SHP77 (cell line): ENCODE measurements at places on chromosomes 1 and 21.

DNA sequence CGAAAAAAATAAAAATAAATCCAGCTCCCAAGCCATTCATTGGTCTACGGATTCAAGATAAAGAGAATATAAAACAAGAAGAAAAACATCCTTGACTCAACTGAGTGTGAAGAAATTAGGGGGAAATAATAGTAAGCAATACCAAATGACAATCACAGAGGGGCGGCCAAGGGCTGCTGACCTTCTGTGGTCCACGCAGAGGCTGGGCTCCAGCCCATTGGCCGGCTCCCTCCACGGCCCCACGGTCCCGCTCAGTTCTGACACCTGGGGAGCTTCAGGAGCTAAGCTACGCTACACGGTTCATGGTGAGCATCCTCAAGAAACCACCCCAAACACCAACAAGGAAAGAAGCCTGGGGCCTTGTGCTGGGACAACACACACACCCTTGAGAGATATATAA lies 400 bp upstream of the KRTAP10-12 start:
- DNase-seq = no peak

GRCh38 chr1:171715813-171716251 lies 26.0 kb downstream of the VAMP4 start:
- no peak for DNase-seq

DNA sequence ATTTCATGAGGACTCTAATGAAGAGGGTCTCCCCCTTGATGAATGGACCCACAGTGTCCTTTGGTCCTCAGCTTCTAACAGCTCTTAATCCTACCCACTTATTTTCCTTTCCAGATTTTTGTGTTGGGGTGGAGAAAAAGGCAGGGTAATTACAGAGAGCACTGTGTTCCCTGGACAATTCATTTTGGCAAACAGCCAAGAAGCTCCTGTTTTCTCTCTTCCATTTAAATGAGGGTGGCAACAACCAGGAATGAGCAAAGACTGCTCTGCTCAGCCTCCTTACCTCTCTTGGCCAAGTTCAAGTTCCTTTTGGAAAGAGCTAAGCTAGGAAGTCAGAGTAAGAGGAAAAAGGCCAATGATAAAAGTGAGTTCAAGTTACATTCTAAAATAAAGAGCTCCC lies 11.9 kb downstream of the XKR8 start:
- DNase-seq = no peak

DNA sequence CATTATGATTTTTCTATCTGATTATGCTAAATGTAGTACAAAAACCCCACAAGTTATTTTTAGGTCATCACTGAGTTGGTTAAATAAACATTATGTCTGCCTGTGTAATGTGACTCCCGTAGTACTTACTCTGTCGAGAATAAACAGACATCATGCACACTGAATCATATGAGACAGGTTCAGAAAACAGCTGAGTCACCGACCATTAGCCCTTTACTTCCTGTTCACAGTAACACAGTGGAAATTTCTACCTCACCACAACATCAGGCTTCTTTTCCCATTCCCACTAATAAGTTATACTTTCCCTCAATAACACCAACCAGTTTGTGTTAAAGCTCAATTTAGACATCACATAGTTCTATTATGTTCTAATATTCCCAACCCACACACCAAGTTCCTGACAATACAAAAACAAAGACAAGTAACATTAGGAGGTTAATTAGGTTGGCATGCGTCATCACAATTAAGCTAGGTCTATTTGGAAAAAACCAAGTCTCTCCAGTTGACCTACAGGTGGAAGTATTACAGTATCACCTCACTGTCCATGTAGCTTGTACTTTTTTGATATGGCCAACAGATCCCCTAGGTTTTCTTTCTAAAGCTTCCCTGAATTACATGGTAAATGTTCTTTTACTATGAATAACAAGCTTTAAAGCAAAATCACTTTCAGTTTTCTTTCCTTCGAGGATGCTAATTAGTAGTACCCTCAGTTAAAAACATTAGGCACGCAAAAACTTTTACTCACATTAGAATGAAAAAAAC lies 154.2 kb downstream of the EIF4G3 start:
- peak; percentile 92 for DNase-seq

DNA sequence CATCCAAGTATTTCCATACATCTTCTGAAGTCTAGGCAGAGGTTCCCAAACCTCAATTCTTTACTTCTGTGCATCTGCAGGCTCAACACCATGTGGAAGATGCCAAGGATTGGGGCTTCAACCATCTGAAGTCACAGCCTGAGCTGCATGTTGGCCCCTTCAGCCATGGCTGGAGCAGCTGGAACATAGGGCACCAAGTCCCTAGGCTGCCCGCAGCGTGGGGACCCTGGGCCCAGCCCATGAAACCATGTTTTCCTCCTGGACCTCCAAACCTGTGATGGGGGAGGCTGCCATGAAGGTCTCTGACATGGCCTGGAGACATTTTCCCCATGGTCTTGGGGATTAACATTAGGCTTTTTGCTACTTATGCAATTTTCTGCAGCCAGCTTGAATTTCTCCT lies 729.8 kb downstream of the KCNT2 start:
- no peak for DNase-seq

- DNase-seq = no peak
Observed at GRCh38 chr1:11708554-11709350, 17.2 kb downstream of the DRAXIN start.

- no peak for DNase-seq
Observed at GRCh38 chr1:89112871-89113613, 12.9 kb downstream of the GBP2 start.

GRCh38 chr1:228142701-228143136 lies 2.6 kb downstream of the GUK1 start:
- no peak for DNase-seq

DNA sequence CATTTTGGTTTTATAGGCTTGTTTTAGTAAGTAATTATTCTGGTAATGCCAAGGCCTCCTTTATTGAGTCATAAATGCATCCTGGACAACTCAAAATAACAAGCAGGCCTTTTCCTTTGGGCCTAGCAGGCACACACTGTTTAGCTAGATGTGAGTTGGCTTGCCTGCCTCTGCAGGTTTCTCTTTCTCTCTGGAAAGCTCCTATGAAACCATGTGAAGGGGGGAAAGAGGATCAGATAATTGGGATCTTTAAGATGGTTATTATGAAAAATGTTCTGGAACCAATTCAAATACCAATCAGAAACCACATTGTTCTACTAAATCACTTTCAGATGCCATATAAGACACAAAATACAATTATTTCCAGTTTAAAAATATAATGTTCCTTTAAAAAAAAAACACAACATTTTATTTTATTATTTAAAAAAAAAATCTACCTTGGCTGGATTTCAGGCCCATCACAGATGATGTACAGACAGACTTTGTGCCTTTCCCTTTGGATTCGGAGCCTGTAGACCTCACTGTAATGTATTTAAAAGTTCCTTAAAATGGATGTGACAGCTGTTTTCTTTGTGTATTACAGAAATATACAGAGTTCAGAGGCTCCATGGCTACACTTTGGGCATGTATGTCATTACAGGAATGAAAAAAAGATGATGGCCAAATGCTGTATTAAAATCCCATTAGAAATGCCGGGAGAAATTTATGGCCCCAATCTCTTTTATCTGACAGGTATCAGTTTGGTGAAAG lies 80.2 kb downstream of the NTMT2 start:
- no peak for DNase-seq

DNA sequence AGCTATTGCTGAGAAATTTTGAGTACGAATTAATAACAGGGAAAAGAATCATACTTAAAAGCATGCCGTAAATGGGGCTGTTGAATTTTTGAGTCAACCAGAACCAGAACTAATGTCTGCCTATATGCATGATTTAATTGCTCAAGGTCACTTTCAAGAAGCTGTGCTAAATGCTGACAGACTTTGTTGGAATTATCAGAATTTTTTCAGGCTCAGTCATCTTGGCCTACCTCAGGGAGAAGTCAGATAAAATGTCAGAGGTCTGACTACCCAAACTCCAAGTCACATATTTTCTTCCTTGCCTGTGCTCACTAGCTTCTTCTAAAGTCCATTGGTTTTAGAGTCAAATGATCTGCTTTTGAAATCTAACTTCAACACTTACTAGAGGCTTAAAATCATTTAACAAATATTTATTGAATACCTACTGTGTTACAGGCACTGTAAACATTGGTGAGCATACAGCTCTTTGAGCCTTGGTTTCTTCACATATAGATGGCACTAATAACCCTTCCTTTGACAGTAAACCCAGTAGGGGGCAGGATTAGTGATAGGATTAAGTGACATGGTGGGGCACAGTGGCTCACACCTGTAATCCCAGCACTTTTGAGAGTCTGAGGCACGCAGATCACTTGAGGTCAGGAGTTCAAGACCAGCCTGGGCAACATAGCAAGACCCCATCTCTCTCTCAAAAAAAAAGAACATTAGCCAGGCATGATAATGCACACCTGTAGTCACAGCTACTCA lies 121.2 kb upstream of the SLC44A3 start:
- DNase-seq = no peak
